ENCODE measurements at places on chromosomes 7 and 10.

GRCh38 chr7:99126921-99127553, 16.9 kb downstream of the SMURF1 start:
- no peak for DNase-seq

DNA sequence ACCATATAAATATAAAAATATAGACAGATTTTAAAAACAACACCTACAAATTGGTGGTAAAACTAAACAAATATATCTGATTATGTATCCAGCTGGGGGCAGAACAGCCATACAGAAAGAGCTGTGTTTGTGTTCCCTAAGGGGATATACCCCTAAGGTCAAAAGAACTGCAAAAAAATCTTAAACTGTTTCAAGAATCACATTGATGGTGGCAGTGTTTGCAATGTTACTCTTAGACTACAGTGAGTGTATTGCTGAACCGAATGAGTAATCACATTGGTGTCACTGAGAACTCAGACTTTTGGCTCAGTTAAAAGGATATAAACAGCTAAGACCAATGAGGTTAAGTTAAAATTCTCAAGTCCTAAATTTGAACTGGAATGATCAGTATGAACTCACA, 27.1 kb upstream of the PTPRN2 start:
- DNase-seq = no peak

DNA sequence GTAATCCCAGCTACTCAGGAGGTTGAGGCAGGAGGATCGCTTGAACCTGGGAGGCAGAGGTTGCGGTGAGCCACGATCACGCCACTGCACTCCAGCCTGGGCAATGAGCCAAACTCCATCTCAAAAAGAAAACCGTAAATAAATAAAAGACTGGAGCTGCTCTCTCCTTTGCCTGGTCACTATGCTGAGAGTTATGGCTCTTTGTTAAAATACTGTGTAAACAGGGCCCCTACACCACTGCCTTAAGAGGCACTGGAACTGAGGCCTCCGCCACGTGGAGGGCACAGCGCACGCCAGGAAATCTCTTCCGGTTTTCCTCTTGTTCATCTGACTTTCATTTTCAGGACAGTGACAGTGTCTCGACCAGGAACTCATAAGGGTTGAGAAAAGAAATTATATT, 123.3 kb downstream of the PAXIP1 start:
- DNase-seq = no peak

- DNase-seq = no peak
Observed at GRCh38 chr10:11875494-11876281, 52.5 kb downstream of the PROSER2 start.

- DNase-seq = no peak
Observed at GRCh38 chr10:71343392-71343773, 24.3 kb downstream of the SLC29A3 start.

GRCh38 chr7:136919820-136920219, 51.4 kb downstream of the CHRM2 start:
- no peak for DNase-seq

DNA sequence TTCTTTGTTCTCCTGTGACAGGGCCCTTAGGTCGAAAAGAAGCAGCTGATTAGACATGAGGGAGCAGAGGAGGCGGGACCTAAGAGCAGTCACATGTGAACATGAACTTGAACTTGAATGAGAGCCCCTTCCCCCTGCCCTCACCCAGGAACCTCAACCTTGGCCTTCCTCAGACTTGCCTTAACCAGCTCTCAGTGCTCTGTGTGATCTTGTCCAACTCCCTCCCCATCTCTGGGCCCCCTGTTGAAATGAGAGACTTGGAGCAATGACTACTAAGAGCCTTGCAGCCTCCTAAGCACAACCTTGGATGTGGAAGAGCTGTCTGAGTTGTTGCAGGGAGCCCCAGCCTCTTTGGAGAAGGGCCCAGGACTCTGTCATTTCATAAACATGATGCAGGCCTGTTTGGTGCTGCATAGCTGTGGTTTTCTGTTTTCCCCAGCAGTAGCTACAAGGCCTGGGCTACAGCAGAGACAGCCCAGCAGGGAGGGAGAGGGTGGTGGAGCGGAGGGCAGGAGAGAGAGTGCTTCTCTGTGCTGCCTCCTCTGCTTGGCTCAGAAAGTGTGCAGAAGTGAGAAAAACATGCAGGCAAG, 123.9 kb upstream of the ZMIZ1 start:
- no peak for DNase-seq

DNA sequence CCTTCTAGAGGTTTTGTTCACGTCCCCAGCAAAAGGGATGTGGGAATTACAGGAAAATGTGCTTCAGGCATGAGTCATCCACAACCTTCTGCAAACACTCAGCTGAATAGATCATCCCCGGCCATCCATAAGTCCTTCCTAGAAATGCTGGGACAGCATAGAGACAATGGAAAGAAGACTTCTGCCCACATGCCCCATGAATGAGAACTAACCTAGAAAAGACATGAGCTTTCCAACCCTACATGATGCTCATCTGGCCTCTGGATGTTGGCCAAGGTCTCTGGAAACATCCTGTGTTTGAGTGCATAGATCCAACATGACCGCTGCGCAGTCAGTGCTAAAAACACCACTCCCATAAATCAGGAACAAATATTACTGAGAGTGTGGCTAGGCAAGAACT, 277.5 kb downstream of the PLXNA4 start:
- no peak for DNase-seq

DNA sequence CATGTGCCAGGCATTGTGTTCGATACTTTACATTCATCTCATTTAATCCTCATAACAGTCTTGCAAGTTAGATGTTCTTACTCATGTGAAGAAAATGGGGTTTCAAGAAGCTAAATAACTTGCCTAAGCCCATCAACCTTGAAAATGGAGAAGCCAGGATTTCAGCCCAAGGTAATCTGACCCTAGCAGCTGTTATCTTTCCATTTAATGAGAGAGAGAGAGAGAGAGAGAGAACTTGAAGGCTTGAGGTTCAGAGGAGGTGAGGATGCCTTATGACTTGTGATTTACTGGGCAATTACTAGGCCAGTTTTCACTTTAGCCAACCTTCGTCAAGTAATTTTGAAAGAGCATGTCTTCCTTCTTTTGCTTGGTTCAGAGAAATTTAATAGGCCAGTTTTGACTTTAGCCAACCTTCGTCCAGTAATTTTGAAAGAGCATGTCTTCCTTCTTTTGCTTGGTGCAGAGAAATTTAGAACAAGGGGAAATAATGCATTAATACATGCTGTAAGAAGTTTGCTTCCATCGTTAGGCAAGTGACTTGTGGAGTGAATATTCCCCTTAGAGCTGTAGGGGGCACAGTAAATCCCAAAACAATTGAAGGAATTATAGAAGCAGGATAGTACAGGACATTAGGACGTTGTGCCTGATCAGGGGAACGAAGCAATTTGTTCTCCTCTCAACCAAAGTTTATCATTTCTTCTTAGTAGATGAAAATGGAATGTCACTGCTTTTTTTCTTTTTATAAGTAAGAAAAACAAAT, 143.0 kb upstream of the BMPER start:
- DNase-seq = no peak

DNA sequence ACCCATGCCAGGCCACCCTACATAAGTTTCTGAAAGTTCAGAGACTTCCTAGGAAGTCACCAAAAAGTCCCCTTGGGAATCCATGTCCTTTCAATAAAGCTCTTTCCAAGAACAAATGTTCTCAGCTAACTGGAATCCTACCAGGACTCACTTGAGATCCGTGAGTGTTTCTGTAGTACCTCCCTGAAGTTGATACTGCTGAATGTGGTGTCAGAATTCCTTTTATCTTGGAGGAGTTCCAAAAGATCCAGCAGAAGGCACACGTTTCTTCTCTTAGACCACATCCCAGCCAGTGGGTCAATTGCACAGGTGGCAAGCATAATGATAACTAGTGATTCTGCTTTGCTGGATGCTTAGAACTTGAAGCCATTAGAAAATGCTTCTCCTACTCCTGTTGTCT, 689.7 kb upstream of the IGFBP3 start:
- DNase-seq = no peak

GRCh38 chr7:134458341-134458805, 527 bp downstream of the AKR1B1 start:
- DNase-seq = no peak

- DNase-seq = no peak
Observed at GRCh38 chr7:34417781-34418180, 240.2 kb upstream of the NPSR1 start.

GRCh38 chr7:104207348-104207730, 474 bp downstream of the ORC5 start:
- DNase-seq = no peak

- peak; percentile 79 for DNase-seq
Observed at GRCh38 chr10:89201345-89202032, 5.6 kb downstream of the CH25H start.

DNA sequence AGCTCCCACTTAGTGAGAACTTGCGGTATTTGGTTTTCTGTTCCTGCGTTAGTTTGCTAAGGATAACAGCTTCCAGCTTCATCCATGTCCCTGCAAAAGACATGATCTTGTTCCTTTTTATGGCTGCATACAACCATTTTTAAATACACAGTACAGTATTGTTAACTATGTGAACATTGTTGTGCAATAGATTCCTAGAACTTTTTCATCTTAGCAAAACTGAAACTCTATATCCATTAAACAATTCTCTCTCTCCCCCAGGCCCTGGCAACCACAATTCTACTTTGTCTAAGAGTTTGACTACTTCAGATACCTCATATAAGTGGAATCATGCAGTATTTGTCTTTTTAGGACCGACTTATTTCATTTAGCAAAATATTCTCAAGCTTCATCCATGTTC, 72.4 kb upstream of the CAPZA2 start:
- no peak for DNase-seq

GRCh38 chr7:129266181-129266580, 41.4 kb downstream of the AHCYL2 start:
- no peak for DNase-seq

DNA sequence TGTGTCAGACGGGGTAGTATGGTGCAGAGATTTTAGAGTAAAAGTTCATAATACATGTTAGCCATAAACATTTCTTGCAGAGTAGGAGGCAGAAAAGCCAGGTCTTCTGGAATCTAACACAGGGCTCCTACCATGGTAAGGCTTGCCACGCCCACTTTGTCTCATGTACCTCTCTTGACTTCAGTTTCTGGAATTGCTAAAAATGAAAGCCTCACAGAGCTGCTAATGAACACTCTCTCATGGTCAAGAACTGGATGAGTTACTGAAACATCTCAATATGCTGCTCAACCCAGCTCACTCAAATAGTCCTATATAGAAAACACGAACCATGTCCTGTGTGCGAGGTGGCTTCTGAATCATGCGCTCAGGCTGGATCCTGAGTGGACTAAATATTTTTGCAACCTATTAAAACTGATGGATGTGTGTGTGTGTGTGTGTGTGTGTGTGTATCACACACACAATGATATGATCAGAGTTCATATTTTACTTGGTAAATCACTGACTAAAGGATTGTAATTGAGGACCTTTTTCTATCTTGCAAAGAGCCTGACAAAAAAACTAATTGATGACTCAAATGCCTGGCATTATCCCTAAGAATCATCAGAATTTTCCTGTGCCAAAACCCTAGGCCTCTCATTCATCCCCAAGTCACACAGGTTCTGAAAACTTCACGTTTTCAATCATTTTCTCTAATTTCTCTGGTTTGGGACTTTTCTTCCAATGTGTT, 1306.6 kb downstream of the XPNPEP1 start:
- no peak for DNase-seq

DNA sequence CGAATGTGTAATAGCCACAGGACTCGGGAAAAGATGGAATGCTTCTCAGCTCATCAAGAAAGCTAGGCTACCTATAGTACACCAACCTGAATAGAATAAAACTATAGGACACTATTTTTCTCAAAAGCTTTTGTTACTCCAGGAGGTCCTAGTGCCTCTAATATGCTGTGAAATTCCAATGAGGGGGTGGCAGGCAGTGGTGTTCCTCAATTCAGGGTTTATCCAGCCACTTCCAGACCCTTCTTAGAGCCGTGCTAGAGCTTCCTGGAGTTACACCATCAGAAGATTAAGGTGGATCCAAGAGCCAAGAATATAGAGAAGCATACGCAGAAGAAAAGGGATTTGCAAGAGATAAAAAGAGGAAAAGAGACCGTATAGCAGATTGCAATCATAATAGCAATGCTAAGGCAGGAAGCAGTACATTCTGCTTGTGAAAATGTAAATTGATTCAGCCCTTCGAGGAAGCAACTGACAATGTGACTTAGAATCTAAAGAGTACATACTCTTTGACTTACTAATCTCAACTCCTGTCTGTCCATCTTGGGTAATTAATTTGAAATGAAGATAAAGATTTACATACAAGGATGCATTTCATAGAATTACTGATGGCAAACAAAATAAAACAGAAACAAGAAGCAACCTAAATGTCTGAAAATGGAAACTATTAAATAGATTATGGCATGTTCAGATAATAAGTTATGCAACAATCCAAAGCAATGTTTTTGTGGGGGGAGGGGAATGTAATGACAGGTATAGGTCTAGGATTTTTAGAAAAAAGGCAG, 2.1 kb downstream of the ST8SIA6 start:
- no peak for DNase-seq

GRCh38 chr10:49484486-49485235, 54.3 kb downstream of the ERCC6 start:
- no peak for DNase-seq

- DNase-seq = no peak
Observed at GRCh38 chr10:11886138-11886474, 63.0 kb downstream of the PROSER2 start.

DNA sequence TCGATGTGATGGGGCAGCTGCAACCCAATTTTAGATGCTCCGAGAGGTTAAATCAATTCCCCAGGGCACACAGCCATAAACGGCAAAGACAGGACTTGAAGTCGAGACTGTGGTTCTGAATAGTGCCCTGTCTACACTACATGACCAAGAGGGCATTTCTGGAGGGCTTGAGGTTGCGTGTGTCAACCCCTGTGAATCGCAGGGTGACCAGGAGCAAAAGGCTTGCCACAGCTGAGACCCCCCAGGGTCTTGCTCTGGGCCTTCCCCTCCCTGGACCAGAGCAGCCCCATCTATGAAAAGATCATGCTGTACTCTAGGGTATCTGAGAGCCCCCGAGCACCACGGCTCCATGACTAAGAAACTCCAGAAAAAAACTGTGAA, 26.8 kb upstream of the RASGEF1A start:
- no peak for DNase-seq

DNA sequence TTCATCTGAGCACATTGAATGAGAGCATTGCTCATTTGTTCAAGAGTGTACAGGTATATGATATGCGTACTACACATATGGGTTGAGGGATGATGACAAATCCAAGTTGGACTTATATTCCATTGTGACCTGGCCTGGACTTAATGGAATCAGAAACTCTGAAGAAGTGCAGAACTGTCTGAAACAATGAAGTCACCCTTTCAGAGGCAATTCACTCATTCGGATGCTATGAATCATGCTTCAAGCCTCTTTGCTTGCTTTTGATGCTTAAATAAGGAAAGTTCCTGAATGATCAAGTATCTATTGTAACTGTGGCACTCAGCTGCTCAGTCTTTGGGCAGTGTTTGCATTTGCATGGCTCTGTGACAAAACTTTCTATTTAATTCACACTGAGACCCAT, 93.4 kb downstream of the ZNF365 start:
- no peak for DNase-seq

All from esophagus muscularis mucosa (tissue), 4 donors.